Osteoblast (primary cell): ENCODE measurements at places on chromosomes 13 and 19. TPM values are rescaled to one million over a fixed set of nuclear protein-coding genes. Genes with fewer than 3 reads are reported as not detected.
A peak's percentile ranks its signal among the peaks of the same experiment; 100 is the strongest.

VSIG10L gene
- total RNA-seq, result 0.72 and 0.88 TPM in 2 replicates

CBY2 gene
- total RNA-seq, result not detected in 2 replicates

TUBA3C gene
- total RNA-seq, result not detected in 2 replicates

GRCh38 chr13:102697929-102698648, 3.2 kb upstream of the METTL21C start:
- no peak for DNase-seq

- DNase-seq, result peak; percentile 73
Measured at GRCh38 chr19:33487901-33488800, 33.4 kb downstream of the PEPD start.

DNA sequence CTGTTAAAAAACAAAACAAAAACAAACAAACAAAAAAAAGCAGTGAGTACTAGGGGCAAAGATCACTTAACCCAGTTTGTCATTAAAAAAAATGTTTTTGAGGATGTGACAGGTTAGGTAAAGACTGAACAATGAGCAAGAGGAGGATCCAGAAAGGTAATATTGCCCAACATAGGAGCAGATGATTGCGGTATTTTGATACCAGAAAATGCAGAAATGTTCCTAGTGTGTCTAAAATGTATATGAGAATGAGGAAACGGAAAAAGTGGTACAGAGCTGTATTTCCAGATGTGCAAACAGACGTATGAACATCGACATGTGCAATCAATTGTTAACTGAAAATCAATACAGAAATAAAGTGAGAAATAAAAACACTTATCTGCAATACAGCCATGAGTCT, 4.9 kb upstream of the LILRA4 start:
- no peak for DNase-seq

- no peak for DNase-seq
Measured at GRCh38 chr19:5392486-5392885, 51.9 kb upstream of the PTPRS start.

- no peak for DNase-seq
Measured at GRCh38 chr19:10797541-10798256, 38.3 kb downstream of the TMED1 start.

GRCh38 chr19:38183251-38183897, 40.6 kb downstream of the DPF1 start:
- peak; percentile 52 for DNase-seq

DNA sequence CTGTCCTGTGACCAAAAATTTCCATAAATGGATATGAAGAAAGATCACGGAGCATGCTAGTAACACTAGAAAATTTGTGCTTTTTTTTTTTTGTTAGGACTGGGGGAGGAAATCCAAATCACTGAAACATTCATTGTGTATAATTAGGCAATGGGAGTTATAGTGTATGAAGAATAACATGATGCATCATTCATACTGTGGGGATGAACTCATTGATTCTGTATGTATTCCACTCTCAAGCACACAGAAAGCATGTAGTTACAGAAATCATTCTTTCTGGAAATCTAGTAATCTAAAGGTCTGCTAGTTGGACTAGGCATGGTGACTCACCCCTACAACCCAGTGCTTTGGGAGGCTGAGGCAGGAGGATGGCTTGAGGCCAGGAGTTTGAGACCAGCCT, 749.7 kb downstream of the DIAPH3 start:
- no peak for DNase-seq
